ENCODE measurements at places on chromosomes 1 and 21.

DNA sequence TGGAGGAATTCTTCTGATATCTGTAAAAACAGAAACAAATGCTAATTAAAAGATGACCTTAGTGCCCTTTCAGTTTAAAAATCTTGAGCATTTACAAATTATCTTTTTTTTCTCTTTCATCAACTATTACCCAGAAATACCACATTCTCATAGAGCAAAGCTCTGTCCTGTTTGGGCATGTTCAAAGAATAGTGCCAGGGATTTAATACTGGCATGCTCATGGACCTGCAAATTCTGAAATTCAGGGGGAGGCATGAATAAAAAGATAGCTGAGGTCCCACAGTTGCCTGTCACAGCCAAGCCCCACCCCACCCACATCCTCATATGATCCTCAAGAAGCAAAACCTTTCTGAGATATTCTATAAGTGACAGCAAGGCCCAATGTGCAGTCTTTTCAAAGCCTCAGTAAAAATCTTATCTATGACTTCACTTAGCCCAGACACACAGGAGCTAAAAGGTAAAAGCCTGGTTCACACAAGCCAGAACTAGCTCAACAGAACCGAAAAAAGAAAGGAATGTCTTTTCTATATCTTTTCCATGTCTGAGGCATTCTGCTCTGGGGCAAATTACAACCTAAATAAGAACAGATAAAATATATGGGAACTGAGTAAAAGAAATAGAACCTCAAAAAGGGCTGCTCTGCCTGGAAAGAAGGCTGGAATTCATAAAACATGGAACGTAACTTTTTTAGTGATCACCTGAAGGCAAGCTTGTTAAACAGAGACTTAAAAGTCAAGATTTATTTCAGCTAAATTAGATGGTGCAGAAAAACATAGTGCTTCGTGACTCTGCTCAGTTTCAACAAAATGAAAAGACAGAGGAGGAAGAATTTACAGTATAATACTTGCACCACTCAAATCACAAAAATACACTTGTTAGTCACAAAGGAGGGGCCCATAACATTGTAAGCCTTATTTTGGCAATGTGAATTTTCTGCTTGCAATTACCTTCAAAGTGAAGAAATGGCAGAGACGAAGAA, 11.0 kb downstream of the WLS start:
- DNase-seq, result no peak

- DNase-seq, result no peak
Measured at GRCh38 chr1:229643996-229644745, 18.1 kb downstream of the URB2 start.

DNA sequence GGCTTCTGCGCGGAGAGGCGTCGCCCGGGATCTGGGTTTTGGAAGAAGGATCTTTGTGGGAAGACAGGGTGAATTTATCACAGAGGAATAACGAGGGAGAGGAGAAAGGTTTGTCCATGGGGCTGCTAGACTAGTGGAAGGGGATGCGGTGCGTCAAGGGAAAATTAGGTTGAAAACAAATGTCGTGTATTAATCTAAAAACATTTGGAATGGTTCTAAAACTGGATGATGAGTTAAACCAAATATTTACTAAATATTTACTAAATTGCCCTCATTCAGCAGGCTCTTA, 647 bp downstream of the RO60 start:
- no peak for DNase-seq

DNA sequence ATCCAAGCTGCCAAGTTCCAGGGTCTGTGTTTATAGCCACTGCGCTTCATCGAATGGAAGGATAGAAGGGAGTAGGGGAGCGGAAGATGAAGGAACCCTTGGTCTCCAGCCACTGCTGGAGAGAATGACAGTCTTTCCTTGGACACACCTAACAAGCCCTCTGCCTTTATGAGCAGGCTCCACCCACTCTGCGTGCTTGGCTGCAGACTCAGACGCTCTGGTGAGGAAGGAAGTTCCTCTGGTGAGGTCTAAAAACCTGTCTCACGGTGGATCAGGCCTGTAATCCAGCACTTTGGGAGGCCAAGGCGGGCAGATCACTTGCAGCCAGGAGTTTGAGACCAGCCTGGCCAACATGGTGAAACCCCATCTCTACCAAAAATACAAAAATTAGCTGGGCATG, 55.4 kb downstream of the MATN1 start:
- DNase-seq, result no peak

- DNase-seq, result no peak
Measured at GRCh38 chr21:42691901-42692559, 38.6 kb downstream of the PDE9A start.

DNA sequence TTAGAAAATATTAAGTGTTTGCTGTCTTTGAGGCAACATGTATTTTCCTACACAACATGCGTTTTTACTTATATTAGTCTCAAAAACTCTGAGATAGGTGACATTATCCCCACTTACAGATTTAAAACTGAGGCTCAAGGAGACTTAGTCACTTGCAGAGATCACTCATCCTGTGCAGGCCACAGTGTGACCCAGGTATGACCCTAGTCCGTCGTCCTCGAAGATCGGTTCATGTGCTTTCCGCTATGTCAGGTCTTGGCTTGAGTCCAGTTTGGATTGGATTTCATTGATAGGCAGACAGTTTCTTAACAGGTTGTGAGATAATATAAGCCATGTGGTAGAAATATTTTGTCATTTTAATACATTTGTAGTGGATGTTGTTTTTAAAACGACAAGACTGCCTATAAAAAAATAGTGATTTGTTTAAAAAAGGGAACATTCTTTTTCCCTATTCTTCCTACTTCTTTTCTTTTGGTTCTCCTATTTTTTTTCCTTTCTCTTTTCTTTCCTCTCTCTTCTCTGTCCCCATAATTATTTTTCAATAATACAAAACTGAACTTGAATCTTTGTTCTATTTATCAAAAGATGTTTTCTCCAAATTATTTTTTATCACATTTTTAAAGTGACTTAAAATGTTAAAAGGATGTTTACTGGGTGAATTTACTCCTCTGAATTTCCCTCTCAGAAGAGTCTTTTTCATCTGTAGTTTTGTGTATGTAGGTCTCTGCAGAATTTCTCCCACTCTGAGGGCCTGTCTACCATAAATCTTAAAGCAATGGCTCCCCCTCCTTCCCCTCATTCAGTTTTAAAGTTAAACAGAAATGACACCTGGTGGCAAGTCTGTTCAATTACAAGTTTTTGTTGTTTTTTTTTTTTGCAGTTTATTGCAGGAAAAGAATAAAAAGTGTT, 81.8 kb downstream of the PHTF1 start:
- DNase-seq, result no peak

GRCh38 chr1:230340526-230341161, 85.5 kb downstream of the PGBD5 start:
- no peak for DNase-seq

- no peak for DNase-seq
Measured at GRCh38 chr1:8216005-8216404, 101.9 kb upstream of the SLC45A1 start.

GRCh38 chr1:232123775-232124659, 497.4 kb downstream of the DISC1 start:
- no peak for DNase-seq

DNA sequence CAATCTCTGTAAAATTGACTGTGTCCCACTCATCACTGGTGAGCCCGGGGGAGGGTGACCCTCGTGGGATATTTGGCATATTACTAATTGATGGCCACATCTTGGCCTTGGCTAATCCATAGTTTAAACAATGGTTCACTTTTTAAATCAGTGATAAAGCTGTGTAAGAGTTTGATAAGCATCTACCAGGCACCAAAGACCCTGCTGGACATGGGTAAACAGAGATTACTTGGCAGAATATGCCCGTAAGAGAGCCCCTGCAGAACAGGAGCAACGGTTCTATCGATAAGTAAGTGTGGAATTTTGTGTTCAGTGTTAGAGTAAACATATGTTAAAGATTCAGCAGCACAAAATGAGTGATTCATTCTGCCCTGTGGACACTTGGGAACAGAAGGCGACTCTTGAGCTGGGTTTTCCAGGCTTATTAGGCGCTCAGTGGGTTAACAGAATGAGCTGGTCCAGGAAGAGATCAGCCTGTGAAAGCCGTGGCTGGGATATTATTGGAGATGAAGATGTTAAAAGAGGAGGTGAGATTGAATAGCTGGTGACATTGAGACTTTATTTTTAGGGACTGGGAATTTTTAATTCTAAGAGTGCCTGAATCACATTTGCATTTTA, 55.9 kb downstream of the CNST start:
- DNase-seq, result no peak

- DNase-seq, result no peak
Measured at GRCh38 chr1:73979684-73980083, 218.3 kb downstream of the LRRIQ3 start.

DNA sequence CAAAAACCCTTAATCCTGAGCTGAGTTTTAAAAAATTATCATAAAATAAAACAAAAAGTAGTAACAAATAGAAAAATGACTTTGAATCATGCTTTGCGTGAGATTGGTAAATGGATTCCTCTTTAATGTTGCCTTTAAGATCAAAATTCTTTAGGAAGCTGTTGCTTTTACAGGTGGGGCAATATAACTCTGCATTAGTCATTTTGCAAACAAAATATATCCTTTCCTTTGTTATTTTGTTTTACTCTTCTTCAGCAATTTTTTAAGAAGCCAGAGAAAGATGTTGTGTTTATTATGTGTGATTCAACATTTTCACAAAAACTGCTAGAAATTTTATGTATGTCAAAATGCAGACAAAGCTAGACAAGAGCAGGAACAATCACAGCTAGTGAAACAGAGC, 50.0 kb downstream of the MARK1 start:
- DNase-seq, result no peak

DNA sequence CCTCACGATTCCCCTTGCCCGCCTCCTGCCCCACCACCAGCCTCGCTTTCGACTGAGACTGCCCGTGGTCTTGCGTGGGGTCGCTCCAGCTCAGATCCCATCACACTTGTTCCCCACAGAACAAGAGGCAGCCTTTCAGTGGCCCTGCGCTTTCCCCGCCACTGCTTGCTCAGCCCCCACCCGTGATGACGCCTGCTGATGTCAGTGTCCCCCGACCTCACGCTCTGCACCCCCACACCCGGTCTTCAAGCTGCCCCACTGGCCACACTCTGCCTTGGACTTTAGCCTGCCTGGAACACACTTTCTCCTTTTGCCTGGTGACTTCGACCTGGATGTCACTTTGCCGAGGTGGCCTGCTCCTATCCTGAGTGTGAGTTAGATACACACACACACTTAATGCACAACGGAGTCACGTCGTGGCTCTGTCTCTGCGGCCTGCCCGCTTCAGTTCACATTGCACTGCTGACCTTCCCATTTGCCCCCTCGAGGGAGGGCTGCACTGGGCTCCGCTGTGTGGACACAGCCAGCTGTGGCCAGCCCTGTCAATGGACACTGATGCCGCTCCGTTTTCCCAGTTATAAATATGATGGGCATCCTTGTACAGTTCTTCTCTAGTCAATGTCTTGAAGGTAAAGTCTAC, 13.0 kb downstream of the AGPAT3 start:
- DNase-seq, result no peak

- DNase-seq, result no peak
Measured at GRCh38 chr1:205075642-205076155, 8.6 kb downstream of the TMEM81 start.

- no peak for DNase-seq
Measured at GRCh38 chr1:65691972-65692371, 100.7 kb upstream of the PDE4B start.

- DNase-seq, result no peak
Measured at GRCh38 chr1:240652961-240653409, 41.0 kb upstream of the GREM2 start.

DNA sequence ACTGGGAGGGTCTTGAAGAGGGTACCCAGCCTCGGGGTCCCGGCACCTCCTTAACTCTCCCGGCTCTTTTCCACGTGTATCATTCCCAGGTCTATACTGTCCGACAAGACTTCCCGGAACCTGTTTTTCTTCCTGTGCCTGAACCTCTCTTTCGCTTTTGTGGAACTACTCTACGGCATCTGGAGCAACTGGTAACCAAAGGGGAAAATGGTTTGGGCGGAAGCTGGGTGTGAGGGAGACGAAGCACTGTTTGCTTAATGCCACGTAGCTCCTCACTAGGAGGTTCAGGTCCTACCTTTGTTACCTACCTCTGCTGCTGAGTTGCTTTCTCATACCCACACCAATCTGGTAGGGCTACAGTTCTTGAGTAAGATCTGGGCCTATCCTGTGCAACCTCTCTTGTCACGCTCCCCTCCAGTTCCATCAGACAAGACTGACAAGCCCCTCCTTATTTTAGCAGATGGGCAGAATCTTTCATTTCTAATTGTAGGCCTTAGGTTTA, 642 bp downstream of the SLC30A7 start:
- DNase-seq, result peak; percentile 48

- DNase-seq, result no peak
Measured at GRCh38 chr1:101732261-101732660, 264.5 kb downstream of the OLFM3 start.

- no peak for DNase-seq
Measured at GRCh38 chr1:37425221-37425620, 49.2 kb upstream of the ZC3H12A start.

GRCh38 chr1:175095978-175096607, 28.5 kb downstream of the TNN start:
- no peak for DNase-seq

- no peak for DNase-seq
Measured at GRCh38 chr21:42081931-42082381, 10.8 kb downstream of the UMODL1 start.

- no peak for DNase-seq
Measured at GRCh38 chr1:56387071-56387740, 192.2 kb downstream of the PLPP3 start.

- no peak for DNase-seq
Measured at GRCh38 chr1:79042117-79042516, 35.6 kb upstream of the ADGRL4 start.

GRCh38 chr1:21313886-21314721, 23.8 kb upstream of the ECE1 start:
- no peak for DNase-seq

DNA sequence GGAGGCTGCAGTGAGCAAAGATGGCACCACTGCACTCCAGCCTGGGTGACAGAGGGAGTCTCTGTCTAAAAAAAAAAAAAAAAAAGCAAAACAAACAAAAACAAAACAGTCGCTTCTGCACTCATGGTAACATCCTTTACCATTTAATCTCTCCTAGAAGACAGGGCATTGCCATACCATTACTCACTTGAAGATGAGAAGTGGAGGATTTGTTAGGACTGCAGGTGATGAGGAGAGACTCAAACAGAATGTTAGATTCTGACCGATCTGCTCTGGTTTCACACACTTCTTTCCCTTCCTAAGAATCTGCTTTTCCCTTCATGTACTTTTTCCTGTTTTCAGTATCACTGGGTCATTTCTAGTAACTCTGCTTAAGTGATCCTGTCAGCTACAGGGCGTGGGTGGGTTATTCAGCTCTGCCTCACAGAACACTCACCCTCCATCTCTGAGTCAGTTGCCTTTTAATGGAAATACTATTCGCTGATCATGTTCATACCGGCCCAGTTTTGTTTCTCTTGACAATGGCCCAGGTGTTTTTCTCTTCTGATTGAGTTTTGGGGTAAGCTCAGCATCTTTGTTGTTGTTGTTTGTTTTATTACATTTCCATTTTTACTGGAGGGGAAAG, 148.0 kb upstream of the ERG start:
- no peak for DNase-seq

- DNase-seq, result no peak
Measured at GRCh38 chr21:36959020-36959835, 7.2 kb downstream of the HLCS start.

- DNase-seq, result no peak
Measured at GRCh38 chr1:163106364-163106987, 37.3 kb downstream of the RGS4 start.

- no peak for DNase-seq
Measured at GRCh38 chr1:246987083-246987690, 20.7 kb downstream of the ZNF695 start.

Measured in CD4-positive, alpha-beta T cell (primary cell).